ENCODE measurements at places on chromosomes 2 and 18.
A peak's percentile ranks its signal among the peaks of the same experiment; 100 is the strongest.

DNA sequence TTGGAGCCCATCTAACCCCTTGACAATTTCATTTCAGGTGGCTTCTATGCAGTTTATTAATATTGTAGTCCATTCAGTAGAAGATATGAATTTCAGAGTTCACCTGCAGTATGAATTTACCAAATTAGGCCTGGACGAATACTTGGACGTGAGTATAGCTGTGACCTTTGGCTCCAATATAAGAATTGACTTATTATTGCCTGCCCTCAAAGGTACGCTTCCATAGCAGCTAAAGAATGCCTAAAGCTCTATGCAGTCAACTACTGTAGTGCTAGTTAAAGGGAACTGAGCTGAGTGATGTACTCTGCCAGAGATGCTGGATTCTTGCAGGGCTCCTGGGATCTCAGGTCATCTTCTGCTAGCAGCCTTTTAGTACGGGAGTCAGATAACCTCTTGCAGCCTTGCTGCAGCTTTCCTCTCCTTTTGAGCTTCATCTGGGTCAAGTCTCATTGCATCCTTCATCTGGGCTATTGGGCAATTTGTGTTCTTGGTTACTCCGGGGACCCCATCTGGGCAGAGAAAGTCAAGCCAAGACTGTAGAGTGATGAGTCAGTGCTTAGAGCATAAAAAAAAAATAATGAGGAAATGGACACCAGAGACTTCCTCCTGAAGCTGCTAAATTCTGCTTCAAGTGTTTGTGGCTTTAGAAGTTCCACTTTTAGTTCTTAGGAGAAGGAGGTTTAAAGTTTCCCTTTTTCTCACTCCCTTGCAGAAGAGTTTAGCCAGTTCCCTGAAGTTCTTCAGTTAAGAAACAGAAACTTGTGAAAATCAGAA is 105.6 kb downstream of the PRPF40A start:
- peak; percentile 89 for DNase-seq

DNA sequence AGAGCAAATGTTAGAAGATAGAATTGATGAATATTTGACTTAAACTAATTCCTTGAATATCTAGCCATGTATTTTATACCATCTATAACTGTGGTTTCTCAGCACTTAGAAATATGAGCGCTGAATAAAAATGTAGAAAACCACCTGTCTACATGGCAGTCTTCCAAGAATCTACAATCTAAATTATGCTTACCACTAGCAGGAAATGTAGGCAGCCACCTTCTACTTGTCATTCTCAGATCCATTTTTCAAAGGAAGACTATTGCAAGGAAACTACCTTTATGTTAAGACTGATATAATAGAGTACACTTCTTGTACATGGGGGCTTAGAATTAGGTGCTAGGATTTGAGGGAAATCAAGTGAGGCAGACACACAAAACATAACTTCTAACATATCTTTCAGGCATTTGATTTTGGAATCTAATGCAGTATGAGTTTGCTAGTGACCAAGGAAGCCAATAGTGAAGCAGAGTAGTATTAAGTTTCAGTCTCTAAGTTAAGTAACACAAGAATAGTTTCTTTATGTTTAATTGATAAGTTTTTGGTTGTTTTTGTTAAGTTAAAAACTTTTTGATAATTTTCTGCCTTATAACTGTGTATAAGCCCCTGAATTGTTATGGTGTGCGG is 175.9 kb upstream of the ITGA4 start:
- no peak for DNase-seq

GRCh38 chr2:211881449-211881848 is 657.2 kb downstream of the ERBB4 start:
- DNase-seq, result no peak

DNA sequence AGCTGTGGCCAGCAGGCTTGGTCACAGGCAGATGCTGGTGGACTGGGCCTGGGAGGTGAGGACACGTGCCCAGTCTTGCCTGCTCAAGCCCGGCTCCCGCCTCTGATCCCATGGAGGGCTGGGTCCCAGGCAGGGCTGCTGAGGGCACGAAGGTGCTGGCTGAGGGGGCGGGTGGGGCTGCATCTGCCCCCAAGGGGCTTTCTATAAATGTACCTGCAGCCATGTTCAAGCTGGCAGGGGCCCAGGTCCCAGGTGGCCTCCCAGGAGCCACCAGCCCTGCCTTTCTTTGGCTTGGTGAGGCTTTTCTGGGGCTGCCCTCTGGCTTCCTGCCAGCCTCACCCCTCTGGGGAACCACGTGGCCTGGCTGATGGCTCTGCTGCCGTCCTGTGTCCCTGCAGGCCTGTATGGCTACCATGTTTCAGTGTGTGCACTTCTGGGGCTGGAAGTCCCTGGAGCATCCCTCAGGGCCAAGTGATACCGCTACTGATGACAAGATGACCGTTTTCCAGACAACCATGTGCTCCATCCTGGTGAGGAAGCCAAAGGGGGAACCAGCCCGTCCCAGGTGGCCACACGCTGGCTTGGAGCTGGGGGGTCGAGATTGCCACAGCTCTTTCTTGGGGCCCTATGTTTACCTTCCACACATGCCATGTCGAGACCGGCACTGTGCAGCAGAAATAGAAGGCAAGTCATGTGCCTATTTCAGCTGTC is 23.2 kb downstream of the HJURP start:
- DNase-seq, result no peak

DNA sequence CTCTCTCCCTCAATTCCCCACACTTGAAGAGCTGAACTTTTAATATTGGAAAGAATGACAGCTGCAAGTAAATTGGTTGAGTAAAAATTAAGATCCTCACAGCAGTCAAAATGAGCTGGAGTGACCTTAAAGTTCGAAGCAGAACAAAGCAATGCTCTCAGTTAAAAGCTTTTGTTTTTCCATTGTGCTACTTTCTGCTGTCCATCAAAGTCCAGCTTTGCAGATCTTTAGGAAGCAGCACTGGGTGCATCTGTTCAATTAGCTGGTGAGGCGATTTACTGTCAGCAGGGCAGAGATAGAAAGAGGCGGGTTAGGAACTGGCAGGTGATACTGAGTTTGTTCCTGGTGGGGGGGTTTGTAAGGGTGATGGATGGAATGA is 834.8 kb downstream of the CPS1 start:
- no peak for DNase-seq

- DNase-seq, result no peak
Observed at GRCh38 chr2:39408351-39409136, 28.5 kb downstream of the MAP4K3 start.
